Kidney (tissue), 22 donors: ENCODE measurements at places on chromosomes 3 and 15. TPM values are rescaled to one million over a fixed set of nuclear protein-coding genes. Genes with fewer than 3 reads are reported as not detected.

The AGTR1 gene
- 5.6 TPM for total RNA-seq

The GHSR gene
- not detected for total RNA-seq

DNA sequence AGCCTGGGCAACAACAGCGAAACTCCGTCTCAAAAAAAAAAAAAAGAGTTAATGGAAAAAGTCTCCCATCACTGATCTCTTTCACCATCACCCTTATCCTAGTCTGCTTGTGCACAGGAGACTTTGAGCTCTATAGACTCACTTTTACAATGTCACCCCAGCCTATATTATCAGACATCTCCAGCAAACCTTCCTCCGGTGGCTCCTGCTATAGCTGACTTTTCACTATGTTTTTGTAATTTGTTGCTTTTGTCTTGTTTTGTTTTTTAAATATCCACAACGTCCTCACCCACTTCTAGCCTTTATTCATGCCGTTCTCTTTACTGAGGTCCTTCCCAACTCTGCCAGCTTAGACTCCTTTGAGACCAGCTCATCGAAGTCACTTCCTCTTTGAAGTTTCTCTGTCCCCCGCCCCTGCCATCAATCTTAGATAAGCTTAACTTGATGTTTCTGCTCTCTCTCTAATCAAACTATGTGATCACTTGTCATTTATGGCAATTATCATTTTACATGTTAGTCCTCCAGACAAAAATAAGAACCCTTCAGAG lies 82.7 kb upstream of the CHD2 start:
- no peak for DNase-seq

The SPSB4 gene
- total RNA-seq = 0.57 TPM

DNA sequence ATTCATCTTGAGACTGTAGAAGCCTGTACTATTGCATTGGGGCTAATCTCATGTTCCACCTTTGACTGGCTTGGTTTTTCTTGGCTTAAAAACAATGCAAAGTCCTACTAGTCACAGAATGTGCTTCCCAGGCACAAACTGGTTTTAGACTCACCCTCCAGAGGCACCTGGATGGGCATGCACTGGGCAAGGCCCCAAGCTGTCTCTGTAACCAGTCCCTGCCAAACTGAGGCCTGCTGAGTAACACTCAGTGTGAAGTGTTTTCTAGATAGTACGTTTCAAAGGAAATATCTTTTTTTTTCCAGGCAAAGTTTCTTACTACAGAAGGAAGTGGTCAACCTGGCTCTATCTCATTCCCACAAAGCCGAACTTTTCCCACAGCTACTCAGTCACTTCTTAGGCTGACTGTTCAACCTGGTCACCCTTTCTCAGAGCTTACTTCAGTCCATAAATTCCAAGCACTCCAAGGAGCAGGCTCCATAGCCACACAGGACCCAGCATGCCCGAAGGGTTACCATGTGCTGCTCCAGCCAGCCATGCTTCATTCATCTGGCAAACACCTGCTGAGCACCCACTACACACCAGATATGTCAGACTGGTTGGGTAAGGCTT lies 57.4 kb downstream of the NPTN start:
- DNase-seq = no peak
